ENCODE measurements at places on chromosomes 6 and 20.

- no peak for DNase-seq
Measured at GRCh38 chr6:11613858-11614257, 76.3 kb downstream of the TMEM170B start.

DNA sequence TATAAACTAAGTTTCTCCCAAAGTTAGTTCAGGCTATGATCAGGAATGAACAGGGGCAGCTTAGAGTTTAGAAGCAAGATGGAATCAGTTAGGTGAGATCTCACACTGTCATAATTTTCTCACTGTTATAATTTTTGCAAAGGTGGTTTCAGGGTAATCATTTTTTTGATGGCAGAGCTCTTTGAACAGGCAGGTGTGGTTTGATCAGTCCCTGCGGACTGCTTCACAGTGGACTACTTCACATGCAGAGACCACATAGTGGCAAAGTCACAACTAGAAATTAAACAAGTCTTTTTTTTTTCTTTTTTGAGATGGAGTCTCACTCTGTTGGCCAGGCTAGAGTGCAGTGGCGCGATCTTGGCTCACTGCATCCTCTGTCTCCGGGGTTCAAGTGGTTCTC, 6.8 kb downstream of the MAS1 start:
- no peak for DNase-seq

- DNase-seq, result no peak
Measured at GRCh38 chr6:161214722-161215121, 59.1 kb downstream of the AGPAT4 start.

GRCh38 chr20:12014276-12014675, 96.6 kb downstream of the BTBD3 start:
- no peak for DNase-seq

DNA sequence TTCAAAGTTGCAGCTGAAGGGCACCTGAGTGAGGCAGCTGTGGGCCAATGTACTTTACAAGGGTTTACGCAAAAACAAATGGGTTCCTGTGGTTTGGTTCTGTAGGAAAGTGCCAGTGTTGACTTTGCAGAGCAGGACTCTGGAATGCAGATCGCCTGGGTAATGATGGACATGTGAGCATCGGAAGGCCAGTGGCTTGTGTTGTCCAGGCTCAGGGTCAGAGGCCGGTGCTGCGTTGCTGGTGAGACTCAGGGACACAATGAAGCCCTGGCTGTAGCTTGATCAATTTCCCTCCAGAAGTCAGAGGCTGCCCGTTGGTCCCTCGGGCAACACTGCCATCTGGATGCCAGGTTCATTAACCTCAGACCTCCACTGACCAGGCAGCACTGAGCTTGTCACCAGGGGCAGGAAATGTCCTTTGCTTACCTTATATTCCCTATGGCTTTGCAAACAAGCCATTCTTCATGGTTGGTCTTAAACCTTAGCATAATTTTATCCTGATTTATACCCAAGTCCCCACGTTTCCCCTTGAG, 753.4 kb downstream of the QKI start:
- DNase-seq, result no peak

- DNase-seq, result no peak
Measured at GRCh38 chr6:108707328-108707976, 140.8 kb upstream of the ARMC2 start.

GRCh38 chr6:141484711-141485110, 648.0 kb upstream of the GJE1 start:
- DNase-seq, result no peak

DNA sequence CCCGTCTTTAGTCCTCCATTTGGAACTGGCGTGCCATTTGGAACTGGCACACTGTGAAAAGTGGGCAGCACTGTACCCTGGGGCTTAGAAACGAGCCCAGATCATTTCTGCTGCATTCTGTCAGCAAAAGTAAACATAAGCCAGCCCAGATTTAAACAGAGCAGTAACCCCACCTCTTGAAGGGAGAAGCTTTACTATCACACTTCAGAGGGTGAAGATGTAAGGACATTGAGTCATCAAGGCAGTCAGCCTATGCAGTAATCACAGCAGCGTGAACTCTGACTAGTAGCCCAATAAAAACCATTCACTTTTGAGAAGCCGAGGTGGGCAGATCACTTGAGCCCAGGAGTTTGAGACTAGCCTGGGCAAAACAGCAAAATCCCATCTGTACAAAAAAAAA, 216.9 kb downstream of the EYA2 start:
- DNase-seq, result no peak

- DNase-seq, result no peak
Measured at GRCh38 chr6:107353773-107354382, 105.5 kb downstream of the PDSS2 start.

DNA sequence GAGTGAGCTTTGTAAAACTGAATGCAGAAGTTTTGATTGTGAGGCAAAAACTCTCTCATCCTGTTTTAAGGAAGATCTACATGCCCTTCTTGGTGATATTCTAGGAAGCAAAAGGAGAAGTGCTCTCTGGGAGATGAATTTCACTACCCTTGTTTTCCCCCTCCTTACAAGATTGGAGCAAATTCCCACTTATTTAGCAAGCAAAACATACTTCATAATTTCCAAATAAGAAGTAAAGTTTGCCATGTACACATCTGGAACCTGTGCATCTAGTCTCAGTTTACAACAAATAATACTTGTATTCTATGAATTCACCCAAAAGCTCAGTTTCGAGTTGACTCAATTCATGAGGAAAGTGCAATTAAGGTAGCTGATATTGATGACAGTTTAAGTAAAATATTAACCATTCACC, 27.6 kb upstream of the IFNGR1 start:
- no peak for DNase-seq

DNA sequence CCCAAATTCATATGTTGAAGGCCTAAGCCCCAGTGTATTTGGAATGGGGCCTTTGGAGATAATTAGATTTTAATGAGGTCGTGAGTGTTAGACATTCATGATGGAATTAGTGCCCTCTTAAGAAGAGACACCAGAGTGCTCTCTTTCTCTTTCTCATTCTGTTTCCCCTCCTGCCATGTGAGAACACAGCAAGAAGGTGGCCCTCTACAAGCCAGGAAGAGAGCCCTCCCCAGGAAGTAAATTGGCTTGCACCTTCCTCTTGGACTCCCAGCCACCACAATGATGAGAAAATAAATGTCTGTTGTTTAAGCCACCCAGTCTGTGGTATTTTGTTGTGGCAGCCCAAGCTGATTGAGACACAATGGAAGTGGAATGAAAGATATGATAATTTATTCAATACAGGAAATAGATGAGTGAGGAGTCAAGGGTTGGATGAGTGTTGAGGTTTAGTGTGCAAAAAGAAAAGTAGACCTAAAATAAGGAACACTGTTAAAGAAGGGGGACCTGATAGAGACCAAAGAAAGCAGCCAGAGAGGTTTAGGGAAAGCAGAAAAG, 25.9 kb upstream of the ATXN1 start:
- no peak for DNase-seq

DNA sequence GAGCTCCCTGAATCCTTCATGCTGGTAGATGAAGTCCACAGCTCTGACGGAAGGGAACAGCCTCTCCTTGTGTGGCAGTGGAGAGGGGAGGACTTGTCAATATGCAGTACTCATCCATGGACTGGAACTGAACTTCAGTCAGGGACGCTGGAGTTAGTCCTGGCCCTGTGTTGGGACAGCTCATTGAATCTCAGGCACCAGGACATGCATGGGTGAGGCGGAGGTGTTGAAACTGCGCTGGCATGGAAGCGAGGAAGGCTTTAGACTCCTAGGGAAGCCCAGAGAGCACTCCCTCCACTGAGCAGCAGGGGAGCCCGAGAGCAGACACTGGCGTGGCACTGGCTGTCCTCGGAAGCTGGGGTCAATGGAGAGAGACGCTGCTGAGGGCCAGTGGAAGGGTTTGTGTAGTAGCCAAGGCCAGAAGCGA, 161.3 kb upstream of the GGTLC1 start:
- DNase-seq, result no peak

GRCh38 chr20:40255365-40255764, 433.7 kb downstream of the MAFB start:
- no peak for DNase-seq

GRCh38 chr6:157711060-157711459, 112.0 kb upstream of the SNX9 start:
- no peak for DNase-seq

DNA sequence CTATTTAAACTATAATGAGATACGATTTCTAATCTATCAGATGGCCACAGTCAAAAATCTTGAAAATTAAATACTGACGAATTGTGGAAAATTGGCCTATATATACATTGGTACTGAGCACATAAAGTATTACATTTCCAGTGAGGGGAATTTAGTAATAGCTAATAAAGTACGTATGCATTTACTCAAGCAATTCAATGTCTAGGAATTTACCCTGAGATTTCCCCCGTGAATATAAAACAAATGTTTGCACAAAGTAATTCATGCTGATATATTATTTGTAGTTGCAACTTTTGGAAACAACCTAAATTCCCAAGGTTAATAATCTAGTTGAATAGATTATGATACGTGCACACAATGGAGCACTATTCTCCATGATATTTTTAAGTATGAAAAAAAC, 14.7 kb upstream of the C6orf141 start:
- DNase-seq, result no peak

DNA sequence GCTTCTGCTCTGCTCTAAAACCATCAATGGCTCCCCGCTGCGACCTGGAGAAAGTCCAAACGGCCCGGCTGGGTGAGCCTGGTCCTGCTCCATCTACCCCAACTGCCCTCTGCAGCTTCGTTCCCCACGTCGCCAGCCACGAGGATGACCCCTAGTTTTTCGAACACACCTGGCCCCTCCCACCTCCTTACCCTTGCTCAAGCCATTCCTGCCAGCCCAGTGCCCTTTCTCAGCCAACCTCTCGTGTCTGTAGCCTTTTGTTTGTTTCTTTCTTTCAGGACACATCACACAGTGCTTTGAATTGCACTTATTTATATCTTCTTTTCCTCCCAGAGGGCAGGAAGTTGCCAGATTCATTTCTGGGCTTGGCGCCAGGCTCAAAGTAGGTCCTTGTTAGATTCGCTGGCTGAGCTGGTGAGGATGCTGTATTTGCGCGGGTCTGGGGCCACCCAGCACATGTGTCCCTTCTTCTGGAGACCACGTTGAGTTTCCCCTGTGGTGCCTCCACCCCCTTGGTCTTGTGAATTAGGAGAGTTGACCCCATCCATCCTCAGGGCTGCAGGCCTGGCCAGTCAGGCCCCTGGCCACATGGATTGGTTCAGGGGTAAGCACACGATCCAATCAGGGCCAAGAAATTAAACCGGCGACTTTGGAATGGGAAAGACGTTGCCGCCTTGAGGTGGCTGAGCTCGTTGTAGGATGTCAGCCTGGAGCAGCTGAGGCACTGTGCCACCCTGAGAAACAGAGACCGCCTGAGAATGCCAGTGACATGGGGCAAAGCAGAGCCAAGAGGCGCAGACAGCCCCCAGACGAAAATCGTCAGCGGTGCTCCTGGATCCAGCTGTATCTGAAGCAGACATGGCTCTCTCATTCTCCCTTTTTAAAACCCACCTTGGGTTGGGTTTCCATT, 156.0 kb downstream of the CEBPB start:
- DNase-seq, result no peak

GRCh38 chr6:132768051-132768517, 10.4 kb upstream of the VNN2 start:
- peak; percentile 18 for DNase-seq

GRCh38 chr6:52392944-52393343, 27.2 kb upstream of the EFHC1 start:
- DNase-seq, result no peak

DNA sequence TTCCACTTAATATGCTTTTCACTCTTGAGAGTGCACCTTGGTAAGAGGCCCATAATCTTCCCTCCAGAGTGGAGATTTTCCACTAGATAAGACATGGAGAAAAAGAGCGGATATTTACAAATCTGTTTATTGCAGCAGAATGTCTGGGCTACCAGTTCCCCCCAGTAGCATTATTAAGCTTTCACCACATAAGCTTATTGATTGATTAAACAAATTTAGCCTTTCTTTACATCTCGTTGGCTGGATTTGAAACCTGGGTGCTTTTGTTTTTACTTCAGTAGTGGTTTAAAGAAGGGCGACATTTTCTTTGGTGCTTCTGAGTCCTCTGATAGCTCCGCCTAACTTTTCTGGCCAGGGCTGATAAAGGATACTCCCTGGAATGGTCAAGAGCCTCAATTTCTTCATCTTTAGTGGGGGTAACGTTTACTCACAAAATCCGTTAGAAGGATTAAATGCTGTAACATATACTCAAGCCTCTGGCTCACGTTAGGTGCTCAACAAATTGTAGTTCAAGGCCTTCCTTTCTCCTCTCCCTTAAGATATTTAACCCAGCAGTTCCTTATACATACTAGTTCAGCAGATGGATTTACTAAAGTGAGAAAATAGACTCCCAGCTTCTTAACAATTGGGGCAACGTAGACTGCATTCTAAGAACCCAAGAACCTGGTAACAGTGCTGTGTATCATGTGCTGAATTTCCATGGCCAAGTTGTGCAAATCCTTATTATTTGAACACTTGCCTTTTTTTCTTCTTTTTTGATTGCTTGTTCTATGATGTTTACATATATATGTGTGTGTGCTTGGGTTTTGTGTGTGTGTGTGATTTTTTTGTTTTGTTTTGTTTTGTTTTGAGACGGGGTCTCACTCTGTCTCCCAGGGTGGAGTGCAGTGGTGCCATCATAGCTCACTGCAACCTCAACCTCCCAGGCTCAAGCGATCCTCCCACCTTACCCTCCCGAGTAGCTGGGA, 91.4 kb downstream of the RREB1 start:
- DNase-seq, result no peak

GRCh38 chr6:141463237-141463977, 669.3 kb upstream of the GJE1 start:
- no peak for DNase-seq

GRCh38 chr20:9412309-9412708, 102.1 kb upstream of the LAMP5 start:
- no peak for DNase-seq

GRCh38 chr6:140319209-140319608, 944.8 kb upstream of the CITED2 start:
- DNase-seq, result no peak

- no peak for DNase-seq
Measured at GRCh38 chr6:17881085-17881858, 106.2 kb downstream of the KIF13A start.

- no peak for DNase-seq
Measured at GRCh38 chr6:154230910-154231595, 125.5 kb downstream of the IPCEF1 start.

DNA sequence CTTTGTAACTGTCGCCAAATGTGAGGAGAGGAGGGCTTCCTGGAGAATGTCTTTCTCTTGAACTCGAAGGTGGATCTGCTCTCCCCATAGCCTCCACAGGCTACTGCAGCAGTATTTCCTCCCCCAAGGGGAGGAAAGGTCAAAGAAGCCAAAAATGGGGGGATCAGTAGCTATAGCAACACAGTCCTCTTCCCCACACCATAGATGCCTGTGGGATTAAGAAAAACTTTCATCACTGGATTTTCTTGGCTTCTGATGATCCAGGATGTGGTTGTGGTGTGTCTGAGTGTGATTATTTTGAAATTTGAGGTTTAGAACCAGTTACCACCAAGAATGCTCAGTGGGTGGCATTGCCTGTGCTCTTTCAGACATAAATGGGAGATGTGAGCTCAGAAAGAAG, 140.1 kb upstream of the SPACA1 start:
- DNase-seq, result no peak

GRCh38 chr6:129936329-129937165, 75.4 kb upstream of the TMEM244 start:
- peak; percentile 28 for DNase-seq

- DNase-seq, result no peak
Measured at GRCh38 chr20:2814587-2815051, at the start of gene C20orf141. Gene C20orf141 (plus strand): TSS chr20:2814987. CDS start chr20:2815185, 198 bp downstream.

GRCh38 chr6:14790976-14791375, 454.9 kb upstream of the JARID2 start:
- no peak for DNase-seq

GRCh38 chr20:36528176-36528874, 13.0 kb upstream of the MYL9 start:
- DNase-seq, result no peak

Measured in activated T-cell treated with anti-CD3 and anti-CD28 coated beads, Interleukin-2, amount 50 U/mL, for 1 hour (primary cell).